ENCODE measurements at places on chromosomes 1 and 21.

- DNase-seq = peak; percentile 79
Observed at GRCh38 chr1:155062702-155063411, 683 bp upstream of the EFNA4 start.

DNA sequence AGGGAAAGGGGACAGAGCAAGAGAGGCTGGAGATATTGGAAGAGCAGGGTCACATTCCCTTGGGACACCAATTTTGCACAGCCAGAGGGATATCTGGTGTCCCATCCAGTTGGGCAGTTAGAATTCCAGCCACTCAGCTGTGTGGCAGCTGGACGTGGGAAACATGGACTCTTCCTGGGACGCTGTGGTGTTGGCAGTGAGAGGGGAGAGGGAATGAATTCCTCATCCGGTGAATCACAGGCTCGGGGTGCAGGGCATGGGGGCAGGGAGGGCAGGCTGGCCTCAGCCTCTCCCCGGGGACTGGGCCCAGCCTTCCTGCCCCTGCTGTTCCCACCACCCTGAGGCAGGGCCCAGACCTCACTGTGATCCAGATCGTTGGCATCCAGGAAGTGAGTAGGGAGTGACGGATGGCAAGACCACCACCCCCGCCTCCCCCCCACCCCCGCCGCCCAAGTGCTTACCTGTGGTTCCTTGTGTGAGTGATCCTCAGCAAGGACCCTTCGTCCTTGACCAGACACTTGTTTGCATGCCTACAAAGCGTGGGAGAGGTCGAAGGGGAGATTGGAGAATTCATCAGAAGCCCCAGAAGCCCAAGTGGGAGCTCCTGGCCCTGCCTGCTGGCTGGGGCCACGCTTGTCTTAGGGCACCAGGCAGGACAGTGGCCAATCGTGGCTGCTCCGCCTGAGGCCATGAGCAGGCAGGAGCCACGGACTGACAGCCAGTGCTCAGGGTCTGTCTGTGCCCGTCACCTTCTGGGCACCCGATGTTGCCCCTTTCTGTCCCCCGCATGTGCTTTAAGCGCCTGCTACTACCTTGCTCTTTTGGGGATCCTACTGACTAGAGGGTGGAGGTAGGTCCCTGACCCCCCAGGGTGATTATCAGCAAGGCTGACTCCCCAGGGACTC, 8.7 kb downstream of the WNT3A start:
- no peak for DNase-seq

- DNase-seq = no peak
Observed at GRCh38 chr1:218946147-218946546, 227.5 kb upstream of the LYPLAL1 start.

DNA sequence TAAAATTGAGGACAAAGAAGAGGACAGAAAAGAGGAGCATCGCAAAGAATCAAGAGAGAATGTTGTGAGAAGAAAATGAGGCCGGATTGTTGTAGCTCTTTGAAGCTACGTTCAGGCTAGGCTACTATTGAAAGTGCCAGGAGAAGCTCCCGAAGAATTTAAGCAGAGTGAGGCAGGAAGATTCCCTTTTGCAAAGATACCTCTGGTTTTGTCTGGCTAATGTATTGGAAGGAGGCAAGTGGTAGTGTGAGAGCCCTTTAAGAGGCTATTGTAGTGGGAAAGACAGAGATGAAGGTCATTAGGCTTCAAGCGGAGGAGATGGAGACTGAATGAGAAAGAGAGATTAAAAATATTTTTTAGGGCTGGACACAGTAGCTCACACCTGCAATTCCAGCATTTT, 476.9 kb upstream of the ADGRL2 start:
- no peak for DNase-seq

- no peak for DNase-seq
Observed at GRCh38 chr21:38254970-38255369, 1.8 kb upstream of the KCNJ15 start.

DNA sequence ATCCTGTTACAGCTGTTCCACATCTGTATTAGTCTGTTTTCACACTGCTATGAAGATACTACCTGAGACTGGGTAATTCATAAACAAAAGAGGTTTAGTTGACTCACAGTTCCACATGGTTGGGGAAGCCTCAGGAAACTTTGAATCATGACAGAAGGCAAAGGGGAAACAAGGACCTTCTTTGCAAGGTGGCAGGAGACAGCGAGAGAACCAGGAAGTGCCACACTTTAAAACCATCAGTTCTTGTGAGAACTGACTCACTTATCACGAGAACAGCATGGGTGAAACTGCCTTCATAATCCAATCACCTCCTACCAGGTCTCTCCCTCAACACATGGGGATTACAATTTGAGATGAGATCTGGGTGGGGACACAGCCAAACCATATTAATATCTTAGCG, 110.3 kb upstream of the TRABD2B start:
- DNase-seq = no peak

- DNase-seq = no peak
Observed at GRCh38 chr1:29900712-29901111, 664.4 kb downstream of the PTPRU start.

- peak; percentile 95 for DNase-seq
Observed at GRCh38 chr1:31815752-31816500, at the start of gene SPOCD1. Gene SPOCD1, minus strand, starts transcription at chr1:31816022. Its CDS starts 689 bp downstream, at chr1:31815333.

DNA sequence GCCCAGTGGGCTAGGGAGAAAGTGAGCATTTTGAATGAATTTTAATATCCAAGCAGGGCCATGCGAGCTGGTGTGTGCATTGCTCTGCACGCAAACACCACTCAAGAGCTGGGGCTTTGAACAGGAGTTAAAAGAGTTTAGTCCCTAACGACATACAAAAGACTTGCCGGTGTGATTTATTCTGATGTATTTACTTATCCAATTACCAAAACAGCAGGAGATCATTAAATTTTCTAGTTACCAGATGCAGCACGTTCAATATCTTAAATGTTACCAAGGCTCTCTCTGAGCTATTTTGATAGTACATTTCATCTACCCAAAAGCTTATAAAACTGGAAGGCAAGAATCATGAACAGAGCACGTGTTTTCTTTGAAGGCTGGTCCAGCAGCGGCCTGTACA, 30.0 kb upstream of the DMRTA2 start:
- DNase-seq = no peak

GRCh38 chr1:171850651-171851350, 9.5 kb downstream of the DNM3 start:
- DNase-seq = no peak

DNA sequence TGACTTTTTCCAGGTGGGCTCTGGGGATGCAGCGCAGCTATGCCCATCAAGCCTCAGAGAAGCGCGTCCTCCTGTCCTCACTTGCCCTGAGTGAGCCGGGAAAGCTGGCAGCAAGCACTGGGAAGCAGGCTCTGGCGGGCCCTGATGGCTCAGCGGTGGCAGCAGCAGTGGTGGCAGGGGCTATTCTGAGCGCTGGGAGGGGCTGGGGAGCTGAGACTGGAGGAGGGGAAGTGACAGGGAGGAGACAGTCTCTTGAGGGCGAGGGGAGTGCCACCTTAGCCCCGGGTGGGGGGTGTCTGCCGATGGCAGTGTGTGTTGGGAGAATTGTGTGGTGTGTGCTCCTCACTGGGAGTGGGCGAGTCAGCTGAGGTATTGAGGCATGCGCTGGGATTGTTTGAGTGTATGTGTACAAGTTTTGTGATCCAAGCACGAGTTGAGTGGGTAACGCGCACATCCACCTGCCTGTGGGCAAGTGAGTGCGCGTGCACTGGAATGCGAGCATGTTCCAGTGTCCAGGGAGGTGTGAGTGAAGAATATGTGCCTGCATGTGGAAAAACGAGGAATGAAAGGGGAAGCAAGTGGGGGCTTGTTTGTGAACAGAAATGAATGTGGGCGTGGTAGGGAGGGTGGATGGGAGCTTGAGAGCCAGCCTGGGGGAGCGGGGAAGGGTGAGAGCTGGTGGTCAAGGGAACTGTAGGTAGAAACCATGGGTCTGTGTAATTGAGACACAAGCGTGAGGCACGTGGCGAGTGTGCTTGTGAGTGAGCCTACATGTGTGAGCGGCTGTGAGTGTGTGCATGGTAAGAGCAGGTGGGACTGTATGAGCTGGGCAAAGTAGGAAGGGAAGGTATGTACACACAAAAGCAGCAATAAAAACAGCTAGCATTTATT, 2.9 kb upstream of the FOXO6 start:
- DNase-seq = no peak

DNA sequence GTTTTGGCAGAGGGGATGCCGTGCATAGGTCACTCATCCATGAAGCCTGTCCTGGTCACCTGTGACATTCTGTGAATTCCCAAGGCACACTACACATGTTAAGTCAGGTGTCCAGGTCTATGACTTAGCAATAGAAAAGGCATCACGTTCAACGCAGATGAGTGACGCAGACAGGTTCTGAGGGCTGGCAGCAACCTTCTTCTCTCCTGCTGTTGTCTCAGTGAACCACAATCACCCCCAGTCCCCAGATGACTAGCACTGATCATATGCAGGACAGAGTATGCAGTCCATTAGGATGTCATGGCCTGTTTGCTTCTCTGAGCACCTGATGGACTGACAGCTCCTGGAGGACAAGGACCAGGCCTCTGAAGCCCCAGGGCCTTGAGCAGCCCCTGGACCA, 157.8 kb upstream of the KAZN start:
- no peak for DNase-seq

DNA sequence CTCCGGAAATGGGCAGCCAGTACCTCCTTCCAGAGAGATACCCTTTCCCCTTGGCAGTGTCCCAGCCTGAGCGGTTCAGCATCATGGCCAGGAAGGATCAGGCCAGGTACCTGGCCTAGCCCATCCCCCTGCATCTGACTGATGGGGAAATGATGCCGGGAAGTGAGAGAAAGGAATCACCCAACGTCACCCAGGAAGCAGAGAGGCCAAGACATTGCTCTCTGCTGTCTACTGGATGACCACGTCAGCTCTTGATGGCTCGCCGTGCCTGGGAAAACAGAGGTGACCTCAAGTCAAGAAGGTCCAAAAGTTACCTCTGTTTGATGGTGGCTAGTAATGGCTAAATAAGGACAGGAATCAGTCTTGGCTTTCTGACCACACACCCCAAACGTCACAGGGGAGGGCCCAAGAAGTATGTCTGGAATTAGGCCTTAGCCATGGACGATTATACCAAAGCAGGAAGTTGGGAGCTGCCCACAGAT, 79.0 kb downstream of the MRPL37 start:
- DNase-seq = peak; percentile 32

- DNase-seq = peak; percentile 40
Observed at GRCh38 chr1:99146129-99146848, 118.0 kb upstream of the PLPPR4 start.

DNA sequence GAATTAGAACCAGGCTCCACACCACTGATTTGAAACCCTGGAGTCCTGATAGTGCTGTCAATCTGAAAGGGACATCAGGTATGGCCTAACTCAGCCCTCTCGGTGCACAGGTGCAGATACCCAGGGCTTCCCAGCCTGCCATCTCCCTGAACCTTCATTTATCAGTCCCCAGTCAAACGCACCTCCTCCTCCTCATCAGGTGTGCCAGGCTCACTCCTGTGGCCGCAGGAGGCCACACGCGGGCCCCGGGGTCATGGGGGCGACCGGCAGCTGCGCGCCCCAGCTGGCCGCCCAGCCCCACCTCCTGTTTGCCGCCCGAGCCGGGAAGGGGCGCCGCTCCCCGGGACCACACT, 572 bp downstream of the FUCA1 start:
- DNase-seq = no peak

DNA sequence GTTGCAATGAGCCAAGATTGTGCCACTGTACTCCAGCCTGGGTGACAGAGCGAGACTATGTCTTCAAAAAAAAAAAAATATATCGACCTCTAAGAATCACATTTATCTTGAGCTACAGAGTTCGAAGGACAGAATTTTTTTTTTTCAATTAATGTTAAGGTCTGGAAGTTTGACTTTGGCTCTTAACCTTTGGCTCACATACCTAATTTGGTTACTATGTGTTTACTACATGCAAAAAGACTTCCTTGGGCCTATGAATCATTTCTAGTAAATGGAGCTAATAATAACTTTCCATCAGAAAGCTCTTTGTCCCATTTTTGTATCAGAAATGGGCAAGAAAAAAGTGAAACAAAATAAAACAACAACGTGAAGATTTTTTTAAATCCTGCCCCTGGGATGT, 351.2 kb downstream of the SMYD3 start:
- no peak for DNase-seq

GRCh38 chr21:40115775-40116174, 248.5 kb downstream of the PCP4 start:
- no peak for DNase-seq

- no peak for DNase-seq
Observed at GRCh38 chr1:54323921-54324250, 82.3 kb downstream of the SSBP3 start.

- DNase-seq = no peak
Observed at GRCh38 chr1:109527846-109528695, 11.6 kb upstream of the GPR61 start.

GRCh38 chr1:172815740-172816139, 156.8 kb downstream of the FASLG start:
- DNase-seq = no peak

GRCh38 chr21:29626801-29627470, 312.9 kb downstream of the GRIK1 start:
- DNase-seq = no peak

GRCh38 chr1:53359225-53359933, 31.5 kb upstream of the LRP8 start:
- DNase-seq = no peak

DNA sequence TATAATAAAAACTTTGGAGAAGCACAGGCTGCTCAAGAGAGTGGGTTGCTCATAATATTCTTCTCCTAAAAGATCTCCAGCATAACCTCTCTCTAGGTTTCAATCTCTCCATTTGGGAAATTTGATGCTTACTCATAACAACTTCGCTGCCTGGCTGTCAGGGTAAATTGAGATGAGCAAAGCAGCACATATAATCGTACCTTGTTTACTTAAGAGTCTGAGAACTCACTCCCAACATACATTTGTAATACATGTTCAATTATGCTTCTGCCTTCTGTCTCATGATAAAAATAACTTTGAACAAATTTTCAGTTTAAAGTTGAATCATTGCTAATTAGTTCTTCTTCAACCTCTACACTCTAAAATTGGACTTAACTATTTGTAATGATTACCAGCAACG, 68.9 kb downstream of the DUSP10 start:
- no peak for DNase-seq

DNA sequence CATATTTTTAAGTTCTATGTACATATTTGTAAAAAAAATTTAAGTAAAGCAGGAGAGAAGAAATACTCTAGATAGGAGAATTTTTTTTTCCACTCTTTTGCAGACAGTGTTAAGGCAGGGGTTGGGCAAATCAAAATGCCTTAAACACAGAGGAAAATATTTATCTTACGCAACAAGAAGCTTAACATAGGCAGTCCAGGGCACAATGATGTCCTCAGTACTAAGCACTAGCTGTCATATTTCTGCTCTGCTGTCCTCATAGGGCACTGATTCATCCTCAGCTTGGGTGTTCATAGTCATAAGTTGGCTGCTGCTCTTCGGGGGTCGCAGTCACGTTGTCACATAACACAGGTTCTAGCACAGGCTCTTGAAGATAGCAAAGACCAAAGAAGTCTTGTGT, 247.4 kb downstream of the PTBP2 start:
- DNase-seq = no peak

- DNase-seq = peak; percentile 39
Observed at GRCh38 chr1:230643908-230644307, 1.6 kb downstream of the COG2 start.
